ENCODE measurements at places on chromosomes 2 and 18. TPM values are rescaled to one million over a fixed set of nuclear protein-coding genes. Genes with fewer than 3 reads are reported as not detected.

MATN3 gene
- 4.0 TPM for polyA plus RNA-seq

CKAP2L gene
- polyA plus RNA-seq = 16.6 TPM

- DNase-seq = no peak
Measured at GRCh38 chr2:239093542-239093941, 245.7 kb downstream of the TWIST2 start.

DNA sequence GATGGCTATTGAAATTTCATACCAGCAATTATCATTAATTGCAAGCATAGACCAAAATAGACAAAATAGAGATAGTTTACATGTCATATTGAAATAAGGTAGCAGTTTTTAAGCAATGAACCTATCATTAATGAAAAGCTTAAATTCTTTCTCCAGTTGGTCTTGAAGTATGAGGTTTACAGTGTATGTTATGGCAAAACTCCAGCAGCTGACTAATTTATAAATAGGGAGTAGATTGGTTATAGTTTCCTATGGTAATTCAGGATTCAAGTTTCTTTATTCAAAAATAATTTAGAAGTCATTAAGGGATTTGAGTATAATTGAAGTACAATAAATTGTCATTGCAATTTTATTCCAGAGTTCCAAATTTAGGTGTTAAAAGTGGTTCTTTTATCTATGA, 69.6 kb upstream of the COL5A2 start:
- DNase-seq = no peak

- no peak for DNase-seq
Measured at GRCh38 chr2:26778507-26778906, 7.3 kb upstream of the CENPA start.

APOB gene
- 2.1 TPM for polyA plus RNA-seq

GRCh38 chr2:54456362-54456611, 160 bp downstream of the SPTBN1 start:
- no peak for DNase-seq

DNA sequence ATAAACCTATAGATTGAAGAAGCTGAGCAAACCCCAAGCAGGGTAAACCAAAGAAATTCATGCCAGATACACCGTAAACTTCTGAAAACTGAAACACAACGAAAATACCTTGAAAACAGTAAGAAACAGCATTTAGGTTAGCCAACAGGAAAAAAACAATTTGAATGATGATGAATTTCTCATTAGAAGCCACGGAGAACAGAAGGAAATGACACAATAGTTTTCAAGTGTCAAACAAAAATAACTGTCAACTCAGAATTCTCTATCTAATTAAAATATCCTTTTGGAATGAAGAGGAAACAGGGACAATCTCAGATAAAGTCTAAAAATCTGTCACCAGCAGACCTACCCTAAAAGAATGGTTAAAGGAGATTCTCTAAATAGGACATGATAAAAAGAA, 37.3 kb upstream of the MALL start:
- DNase-seq = no peak

DNA sequence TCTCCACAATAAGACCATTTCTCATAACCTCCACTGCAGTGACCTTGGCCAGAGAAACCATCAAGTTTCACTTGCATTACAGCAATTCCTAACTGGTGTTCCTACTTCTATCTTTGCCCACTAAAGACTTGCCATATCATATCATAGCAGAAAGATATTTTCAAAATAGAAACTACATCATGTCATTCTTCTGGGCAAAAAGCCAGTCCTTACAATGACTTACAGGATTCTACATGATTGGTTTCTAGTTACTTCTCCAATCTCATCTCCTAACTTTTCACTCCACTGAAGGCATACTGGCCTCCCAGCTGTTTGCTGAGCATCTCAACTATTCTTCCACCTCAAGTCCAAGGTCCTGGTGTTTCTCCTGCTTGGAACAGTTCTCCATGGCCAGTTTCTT, 151.4 kb downstream of the HNMT start:
- no peak for DNase-seq

- no peak for DNase-seq
Measured at GRCh38 chr2:114274957-114275356, 167.5 kb upstream of the DPP10 start.

GRCh38 chr2:177053038-177053437, 159.6 kb upstream of the HNRNPA3 start:
- no peak for DNase-seq

DNA sequence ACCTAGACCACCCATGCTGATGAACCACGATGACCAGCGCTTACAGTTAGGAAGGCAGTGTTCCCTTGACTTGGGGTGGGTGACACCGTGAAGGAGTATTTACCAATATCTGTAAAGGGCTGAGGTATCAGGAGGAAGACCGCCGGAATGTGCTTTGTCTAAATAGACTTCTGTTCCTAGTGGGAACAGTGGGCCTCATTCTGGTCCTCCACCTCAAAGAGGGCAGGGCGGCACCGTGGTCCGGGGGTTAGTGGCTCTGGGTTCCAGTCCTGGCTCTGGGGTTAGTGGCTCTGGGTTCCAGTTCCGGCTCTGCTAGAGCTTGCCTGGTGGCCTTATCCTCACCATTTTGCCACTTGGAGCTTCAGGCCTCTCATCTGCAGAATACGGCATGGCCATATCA, 91.6 kb upstream of the SMAD2 start:
- DNase-seq = no peak

DNA sequence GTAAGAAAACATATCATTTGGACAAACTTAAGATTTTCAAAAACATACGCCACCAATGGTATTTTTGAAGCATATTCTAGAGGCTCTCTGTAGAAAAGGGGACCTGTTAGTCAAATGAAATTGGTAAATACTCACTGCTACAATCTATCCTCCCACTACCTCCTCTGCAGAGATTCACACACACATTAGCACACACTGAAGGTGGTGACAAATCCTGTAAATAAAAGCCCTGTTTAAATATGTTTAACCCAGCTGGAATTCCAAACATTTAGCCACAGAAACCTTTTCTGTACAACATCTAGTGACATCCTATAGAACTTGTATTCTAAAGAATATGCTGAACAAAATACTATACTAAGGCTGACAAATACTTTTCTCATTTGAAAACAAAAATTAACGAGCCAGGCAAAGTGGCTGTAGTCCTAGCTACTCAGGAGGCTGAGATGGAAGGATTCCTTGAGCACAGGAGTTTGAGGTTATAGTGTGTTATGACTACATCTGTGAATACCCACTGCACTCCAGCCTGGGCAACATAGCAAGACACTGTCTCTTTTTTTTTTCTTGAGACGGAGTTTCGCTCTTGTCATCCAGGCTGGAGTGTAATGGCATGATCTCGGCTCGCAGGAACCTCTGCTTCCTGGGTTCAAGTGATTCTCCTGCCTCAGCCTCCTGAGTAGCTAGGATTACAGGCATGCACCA, 25.9 kb downstream of the ALS2 start:
- DNase-seq = no peak

GRCh38 chr2:192267484-192267883, 72.8 kb upstream of the TMEFF2 start:
- DNase-seq = no peak

GRCh38 chr18:75727456-75727855, 300.0 kb upstream of the SMIM21 start:
- no peak for DNase-seq

DSG4 gene
- 0.09 TPM for polyA plus RNA-seq

GRCh38 chr2:190854726-190855125, 25.9 kb upstream of the GLS start:
- no peak for DNase-seq

GRCh38 chr2:20675701-20676352, 8.9 kb downstream of the GDF7 start:
- DNase-seq = no peak

DNA sequence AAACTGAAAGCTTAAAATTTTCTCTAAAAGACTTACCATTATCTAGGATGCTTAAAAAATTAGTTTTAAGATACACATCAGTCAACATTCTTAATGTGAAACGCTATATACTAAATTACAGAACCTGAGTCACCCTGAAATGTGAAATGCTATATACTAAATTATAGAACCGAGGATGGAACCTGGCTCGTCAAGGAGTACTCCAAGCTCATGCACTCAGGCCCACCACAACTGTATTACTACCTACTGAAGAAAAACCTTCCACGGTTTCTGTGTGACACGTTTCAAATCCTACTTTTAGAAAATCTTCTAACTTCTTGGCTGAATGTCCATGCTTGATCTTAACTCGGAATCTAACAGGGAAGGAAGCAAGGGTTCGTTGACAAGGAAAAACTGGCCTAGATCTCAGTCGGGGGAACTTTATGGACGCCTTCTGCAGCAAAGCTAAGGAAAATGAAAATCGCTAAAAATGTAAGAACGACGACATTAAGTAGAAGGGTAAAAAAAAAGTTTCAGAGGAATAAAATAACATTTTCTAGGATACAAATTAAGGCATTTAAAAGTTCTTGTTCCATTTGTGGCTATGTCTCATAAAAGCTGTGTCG, 1.4 kb downstream of the PRKD3 start:
- DNase-seq = no peak

ITGAV gene
- polyA plus RNA-seq = 65.5 TPM

GRCh38 chr2:147297820-147298219, 547.0 kb upstream of the ACVR2A start:
- no peak for DNase-seq

DNA sequence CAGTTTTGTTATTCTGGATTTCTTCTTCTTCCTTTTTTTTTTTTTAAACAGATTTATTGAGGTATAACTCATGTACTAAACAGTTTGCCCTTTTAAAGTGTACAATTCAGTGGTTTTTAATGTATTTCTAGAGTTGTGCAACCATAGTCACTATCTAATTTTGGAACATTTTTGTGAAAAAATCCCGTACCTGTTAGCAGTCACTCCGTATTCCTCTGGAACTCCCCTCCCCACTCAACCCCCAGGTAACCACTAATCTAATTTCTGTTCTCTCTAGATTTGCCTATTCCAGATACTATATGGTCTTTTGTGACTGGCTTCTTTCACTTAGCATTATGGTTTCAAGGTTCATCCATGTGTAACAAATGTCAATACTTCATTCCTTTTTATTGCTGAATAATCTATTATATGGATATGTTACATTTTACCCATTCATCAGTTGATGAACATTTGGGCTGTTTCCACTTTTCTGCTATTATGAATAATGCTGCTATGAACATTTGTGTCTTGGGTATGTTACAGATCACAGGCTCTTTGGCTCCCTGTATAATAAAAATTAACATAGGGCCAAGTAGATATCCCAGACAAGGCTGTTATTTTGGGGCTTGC, 21.9 kb downstream of the EHBP1 start:
- no peak for DNase-seq

DNA sequence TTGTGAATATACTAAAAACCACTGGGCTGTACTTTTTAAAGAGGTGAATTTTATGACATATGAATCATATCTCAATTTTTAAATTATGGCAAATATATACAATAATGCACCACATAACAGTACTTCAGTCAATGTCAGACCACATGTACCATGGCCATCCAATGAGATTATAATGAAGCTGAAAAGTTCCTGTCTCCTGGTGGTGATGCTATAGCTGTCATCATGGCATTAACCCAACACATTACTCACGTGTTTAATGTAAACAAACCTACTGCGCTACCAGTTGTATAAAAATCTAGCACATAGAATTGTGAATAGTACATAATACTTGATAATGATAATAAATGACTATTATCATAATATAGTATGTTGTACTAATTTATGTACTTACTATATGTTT, 77.6 kb upstream of the ID2 start:
- DNase-seq = no peak

SERPINB11 gene
- polyA plus RNA-seq = not detected

DNA sequence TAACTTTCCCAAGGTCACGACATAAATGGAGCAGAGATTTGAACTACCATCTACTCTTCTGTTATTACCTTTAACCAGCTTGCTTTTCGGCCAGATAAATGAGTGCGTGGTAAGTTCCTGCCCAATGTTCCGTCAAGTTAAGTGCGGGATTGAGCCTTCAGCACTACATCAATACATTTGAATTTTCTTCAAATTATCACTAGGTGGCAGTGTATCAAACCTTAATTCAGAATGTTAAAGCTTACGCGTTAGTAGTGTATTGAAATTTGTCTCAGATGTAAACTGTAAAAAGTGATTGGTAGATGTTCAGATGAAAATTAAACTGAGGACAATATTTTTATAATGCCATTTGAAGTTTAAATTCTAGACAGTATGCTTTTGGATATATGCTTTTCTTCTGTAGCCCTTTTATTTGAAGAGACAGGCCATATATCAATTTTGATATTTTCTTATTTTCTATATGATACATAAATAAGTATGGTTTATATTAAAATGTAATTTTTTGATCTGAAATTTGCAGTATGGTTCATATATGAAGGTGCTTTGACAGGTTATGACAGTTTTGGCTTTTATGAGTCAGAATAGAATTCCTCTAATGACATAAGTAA, 681.3 kb downstream of the ADCYAP1 start:
- DNase-seq = peak; percentile 4

DNA sequence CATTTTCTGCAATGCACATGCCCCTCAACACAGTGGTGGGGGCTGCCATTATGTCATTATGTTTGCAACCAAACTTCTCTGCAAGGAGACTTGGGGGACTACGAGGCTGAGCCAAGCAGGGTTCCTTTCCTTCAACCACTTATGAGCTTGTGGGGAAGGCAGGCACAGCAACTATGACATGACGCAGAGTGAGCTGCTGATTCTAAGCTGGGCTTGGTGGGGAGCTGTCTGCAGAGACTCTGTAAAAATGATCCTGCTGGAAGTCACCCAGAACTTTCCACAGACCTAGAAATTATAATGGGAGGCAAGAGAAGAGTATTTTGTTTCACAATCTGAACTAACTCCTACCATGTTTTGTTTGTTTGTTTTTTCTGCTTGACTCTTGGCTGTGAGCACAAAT, 55.6 kb downstream of the INPP5D start:
- DNase-seq = no peak

GRCh38 chr2:131105156-131105949, at the start of gene PLEKHB2:
TSS of gene PLEKHB2 (plus strand) at chr2:131105336. CDS start at chr2:131120942, 15,606 bp downstream.
- DNase-seq = peak; percentile 83

DNA sequence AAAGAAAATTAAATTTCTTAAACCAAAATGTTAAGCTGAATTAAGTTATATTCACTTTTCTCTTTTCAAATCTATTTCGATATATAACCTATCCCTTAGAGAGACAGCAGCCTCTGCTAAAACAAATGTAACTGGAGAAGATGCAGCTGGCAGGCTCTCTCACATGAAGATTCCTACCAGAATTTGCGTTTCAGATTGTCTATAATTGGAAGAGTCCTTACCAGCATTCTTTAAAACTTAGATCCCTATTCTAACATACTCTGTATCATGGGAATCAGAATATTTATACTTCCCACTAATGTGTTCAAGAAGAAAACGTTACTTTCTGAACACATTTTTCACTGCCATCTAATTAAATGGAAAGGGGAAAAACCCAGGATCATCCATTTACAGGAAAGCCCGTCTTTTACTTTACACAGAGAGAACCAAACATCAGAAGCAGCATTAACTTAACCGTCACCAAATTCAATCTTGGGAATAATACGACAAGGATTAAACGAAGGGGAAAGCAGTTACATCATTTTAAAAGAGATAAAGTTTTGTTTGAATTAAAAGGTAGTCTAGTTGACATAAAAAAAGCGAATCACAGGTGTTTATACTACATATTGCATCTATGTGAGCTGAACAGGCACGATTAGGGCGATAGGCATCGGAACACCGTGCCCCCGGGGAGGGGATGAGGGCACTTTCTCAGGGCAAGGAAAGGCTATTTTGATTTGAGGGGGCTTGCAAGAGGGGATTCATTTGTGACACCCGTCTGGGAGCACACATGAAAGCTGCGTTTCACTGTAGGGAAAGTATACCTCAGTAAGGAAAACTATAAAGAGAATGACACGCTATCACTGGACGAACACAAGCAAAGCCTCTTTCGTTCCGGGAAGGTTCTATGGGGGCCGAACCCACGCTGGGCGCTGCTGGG, 1.3 kb downstream of the PTPN2 start:
- DNase-seq = no peak

GPR155 gene
- 8.5 TPM for polyA plus RNA-seq

PCARE gene
- 0.46 TPM for polyA plus RNA-seq

- DNase-seq = no peak
Measured at GRCh38 chr2:235855011-235855410, 313.2 kb downstream of the GBX2 start.

Measured in right renal pelvis (tissue), 4 donors.